CD4-positive, alpha-beta T cell treated with Interleukin-4 for 1 hour (primary cell): ENCODE measurements at places on chromosomes 6 and 20.

DNA sequence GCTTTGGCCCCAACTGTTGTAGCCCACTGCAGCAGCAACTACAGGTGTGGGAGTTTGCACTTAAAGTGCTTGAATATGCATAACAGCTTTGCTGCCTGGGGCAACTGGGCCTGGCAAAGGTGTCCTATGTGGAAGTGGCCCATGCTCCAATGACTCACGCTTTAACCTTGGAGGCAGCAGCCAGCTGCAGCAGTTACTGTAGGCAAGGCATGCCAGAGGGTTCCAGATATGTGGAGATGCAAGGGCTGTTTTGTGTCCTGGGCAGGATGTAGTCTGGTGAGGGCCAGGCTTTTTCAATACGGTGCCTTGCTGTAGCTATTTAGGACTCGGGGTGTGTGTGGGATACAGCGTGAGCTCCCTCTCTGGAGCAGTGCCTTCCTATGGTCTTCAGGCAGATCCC, 150.3 kb downstream of the NKAIN2 start:
- no peak for DNase-seq

DNA sequence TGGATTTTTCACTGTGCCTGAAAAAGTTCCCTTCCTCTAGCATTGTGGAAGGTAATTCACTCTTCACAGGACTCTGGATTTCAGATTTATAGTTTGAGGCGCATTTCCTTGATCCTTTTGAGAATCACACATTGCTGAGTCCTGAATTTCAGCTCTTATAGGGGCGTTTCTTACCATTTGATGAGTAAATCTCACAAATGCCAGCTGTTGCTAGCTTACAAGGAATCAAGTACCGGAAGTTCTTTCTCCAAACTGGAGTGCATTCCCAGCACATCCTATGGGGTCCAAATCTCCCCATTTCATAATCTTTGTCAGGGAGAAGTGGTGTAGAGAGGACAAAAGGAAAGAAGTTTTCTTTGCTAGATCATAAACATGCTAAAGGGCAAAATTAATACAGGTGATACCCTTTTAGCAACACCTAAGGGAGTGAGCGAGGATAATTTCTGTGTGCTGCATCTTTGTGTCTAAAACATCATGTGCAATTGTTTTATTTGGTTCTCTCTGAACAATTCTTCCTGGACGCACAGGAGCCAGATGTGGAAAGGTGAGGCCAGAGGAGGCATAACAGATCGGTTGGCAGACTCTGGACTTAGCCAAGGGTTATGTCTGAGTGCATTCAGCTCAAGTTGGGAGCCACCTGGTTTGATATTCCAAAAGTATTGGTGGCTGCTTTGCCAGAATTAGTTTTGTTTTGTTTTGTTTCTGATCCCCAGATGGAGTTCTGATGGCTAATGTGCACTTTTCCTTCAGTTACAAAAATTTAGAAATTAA, 37.4 kb upstream of the EYA2 start:
- no peak for DNase-seq

- DNase-seq, result no peak
Measured at GRCh38 chr6:137543114-137543513, 48.9 kb upstream of the OLIG3 start.

- DNase-seq, result peak; percentile 11
Measured at GRCh38 chr20:18678549-18679419, 90.9 kb downstream of the DTD1 start.

DNA sequence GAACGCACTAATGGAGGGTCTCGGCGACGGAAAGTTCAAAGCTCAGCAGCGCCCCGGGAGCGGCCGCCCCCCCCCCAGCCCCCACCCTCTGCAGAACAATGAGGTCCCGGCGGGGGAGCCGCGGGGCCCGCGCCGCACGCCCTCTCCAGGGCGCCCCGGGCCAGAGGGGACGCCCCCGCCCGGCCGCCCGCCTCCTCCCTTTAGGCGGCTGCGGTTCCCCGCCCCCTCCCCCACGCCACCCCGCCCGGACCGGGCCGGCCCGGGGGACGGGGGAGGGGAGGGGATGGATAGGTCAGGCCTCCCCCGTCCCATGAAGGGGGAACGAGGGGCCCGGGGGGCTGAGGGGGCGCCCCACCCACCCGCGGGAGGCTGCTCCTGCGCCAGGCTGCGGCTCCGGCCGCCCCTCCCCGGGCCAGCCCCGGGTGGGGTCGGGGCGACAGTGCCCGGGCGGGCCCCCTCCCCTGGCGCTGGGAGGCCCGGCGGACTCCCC, 1.5 kb downstream of the NOL4L start:
- DNase-seq, result no peak

GRCh38 chr20:1499528-1500420, 8.6 kb upstream of the SIRPB2 start:
- DNase-seq, result no peak

GRCh38 chr6:21804941-21805610, 211.5 kb downstream of the SOX4 start:
- DNase-seq, result no peak
